ENCODE measurements at places on chromosomes 4 and X.

GRCh38 chrX:134369576-134369975, 90.4 kb upstream of the HPRT1 start:
- DNase-seq: no peak

DNA sequence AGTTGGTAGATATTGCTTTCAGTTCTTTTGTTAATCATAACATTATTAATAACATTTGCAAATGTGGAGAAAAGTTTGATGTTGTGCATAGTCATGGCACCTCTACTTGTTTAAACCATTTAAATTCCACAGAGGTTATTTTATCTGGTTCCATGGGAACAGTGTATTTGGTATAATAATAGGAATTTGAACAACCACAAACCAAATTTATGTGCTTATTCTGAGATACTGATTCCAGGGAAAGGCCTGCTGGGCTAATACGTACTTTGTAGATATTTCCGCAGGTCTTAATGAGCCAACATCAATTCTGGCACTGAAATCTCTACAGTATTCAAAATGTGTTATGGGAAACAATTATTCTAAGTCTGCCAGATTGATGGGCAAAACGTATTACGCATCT, 319.0 kb downstream of the DKK2 start:
- DNase-seq: no peak

DNA sequence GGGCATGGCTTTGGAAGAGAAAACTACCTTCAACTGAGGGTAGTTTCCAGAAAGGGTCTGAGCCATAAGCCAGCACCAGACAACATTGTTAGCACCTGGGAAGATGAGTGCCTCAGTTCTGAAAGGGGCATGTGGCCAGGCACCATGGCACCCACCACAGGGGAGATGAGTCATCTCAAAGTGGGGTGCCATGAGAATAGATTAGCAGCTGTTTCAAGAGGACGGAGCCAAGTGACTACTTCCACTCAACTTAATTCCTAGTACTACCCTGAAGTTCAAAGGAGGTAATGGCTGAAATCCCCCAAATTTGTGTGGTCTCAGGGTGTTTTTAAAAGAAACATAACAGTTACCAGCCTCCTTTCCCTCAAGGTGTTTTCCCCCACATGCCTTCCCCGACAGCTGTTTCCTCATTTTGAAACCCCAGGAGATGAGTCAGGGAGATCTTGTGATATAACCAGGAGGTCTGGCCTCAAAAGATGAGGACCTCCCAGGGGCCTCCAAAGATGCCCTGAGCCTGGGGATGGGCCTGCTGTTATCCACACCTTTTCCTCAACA, 27.8 kb upstream of the FTHL17 start:
- DNase-seq: no peak

GRCh38 chrX:40100537-40101429, 3.0 kb upstream of the BCOR start:
- DNase-seq: no peak

GRCh38 chrX:109485470-109486340, 3.8 kb upstream of the GUCY2F start:
- peak; percentile 41 for DNase-seq

- DNase-seq: no peak
Measured at GRCh38 chr4:179415847-179416223, 1973.6 kb upstream of the AGA start.

GRCh38 chr4:105714071-105714521, 5.5 kb downstream of the GSTCD start:
- no peak for DNase-seq

DNA sequence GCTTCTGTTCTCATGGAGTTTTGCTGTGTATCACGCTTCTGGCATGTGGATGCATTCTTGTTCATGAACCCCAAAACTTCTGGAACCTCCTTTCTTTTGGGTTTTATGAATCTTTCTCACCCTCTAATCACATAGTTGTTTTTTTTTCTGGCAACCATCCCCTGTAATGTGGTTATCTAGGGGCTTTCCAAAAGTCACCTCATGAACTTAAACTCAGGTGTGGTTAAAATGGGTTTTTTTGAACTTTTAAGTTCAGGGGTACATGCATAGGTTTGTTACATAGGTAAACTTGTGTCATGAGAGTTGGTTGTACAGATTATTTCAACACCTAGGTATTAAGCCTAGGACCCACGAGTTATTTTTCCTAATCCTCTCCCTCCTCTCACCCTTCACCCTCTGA, 1099.4 kb upstream of the SLIT2 start:
- DNase-seq: no peak

DNA sequence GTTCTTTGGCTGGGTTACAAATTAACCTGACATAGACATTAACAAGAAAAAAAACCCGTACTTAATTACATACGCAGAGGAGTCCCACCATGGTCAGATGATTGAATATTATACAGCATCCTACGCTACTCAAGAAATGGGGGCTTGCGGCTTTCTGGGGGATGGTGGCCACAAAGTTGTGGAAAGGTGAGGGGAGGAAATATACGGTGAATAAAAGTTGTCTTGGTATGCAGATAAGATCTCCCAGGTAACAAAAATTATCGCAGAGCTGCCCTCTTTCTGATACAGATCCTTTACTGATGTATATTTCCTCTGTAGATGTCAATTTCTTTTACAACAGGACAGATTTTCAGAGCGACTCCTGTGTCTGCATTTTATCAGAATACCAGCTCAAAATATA, 890 bp downstream of the DCAF16 start:
- no peak for DNase-seq

- no peak for DNase-seq
Measured at GRCh38 chrX:48890934-48891401, 6.6 kb downstream of the TIMM17B start.

DNA sequence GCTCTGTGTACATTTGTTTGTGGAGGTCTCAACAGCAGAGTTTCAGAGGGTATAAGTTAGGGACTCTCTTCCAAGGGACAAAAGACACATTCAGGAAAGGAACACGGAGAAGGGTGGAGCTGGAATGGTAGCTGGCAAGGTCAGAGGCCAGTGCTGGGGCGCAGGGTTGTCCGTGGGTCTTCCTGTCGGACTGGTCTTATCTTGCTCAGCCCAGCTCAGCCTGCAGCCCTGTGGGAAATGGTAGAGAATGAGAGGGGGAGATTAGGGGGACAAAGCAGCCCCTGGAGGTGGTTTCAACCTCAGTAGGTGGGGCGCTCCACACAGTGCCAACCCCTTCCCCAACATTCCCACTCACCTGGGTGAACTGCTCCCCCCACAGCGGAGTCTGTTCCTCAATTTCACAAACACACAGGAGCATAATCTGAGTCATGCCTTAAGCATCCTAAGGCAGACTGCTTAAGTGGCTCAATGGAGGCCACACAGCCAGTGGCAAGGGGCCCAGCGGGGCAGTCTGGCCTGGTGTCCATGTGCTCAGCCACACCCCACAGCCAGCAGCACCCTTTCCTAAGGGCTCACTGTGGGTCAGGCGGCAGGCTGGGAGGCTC, 6.9 kb upstream of the HDAC6 start:
- DNase-seq: no peak

DNA sequence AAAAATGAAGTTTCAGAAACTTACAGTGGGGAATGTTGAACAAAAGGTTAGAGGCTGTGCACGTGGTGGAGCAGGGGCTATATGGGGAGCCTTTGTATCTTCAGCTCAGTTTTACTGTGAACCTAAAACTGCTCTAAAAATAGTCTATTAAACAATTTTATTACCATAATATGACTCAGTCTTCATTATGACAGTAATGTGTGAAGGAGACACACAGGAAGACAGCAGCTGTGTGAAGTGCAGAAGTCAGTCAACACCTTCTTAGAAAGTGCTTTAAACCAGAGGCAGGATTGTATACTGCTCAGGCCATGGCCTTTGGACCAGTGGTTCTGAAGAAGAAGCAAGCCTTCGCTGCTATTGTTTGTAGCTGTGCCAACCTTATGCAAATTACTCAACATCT, 89.7 kb downstream of the ARHGAP10 start:
- no peak for DNase-seq

DNA sequence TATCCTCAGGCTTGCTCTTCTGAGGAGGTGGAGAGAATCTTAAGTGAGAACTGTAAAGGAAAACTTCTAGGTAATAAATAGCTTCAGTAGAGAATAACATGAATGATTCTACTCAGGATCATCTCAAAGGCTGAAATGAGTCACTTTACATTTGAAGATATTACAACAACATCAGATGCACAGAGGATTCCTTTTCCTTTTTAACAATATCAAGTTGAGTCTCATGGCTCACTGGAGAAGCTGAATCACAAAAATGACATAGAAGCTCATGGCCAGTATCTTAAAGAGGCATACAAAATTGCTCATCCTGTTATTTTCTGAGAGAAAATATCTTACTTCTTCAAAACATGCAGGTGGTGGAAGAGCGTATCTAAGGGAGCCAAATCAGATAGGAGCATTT, 72.5 kb upstream of the EMCN start:
- DNase-seq: no peak

- no peak for DNase-seq
Measured at GRCh38 chrX:71859637-71860036, 51.0 kb upstream of the NHSL2 start.

- DNase-seq: no peak
Measured at GRCh38 chr4:679104-679481, 4.8 kb downstream of the MYL5 start.

- DNase-seq: no peak
Measured at GRCh38 chrX:21656587-21657317, 1.4 kb downstream of the KLHL34 start.

DNA sequence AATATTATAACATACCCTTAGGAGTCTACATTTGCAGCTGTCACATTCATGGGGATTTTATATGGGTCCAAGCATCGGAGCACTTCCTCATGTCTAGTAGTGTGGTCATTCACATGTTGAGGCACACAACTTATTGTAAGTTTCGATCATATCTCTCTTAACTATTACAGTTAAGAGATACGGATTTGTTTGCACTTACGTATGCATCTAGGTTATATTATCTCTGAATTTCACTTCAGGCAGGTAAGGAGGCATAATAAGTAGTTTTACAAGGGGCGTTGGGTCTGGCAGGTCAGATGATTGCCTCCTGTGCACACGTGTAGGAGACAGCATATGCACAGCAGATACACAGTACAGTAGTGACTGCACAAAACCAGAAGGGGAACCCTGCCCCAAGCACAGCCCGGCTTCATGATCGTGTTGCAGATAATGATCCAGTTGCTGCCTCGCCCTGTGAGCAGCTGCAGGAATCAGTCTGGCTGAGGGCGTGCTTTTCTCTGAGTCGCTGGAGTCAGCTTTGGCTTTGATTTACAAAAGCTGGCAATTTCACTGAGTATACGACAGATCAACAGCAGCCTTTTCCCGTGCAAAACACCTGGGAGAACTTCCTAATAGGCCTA, 302.9 kb upstream of the GATB start:
- peak; percentile 12 for DNase-seq

- no peak for DNase-seq
Measured at GRCh38 chrX:140360284-140360683, 144.6 kb downstream of the SOX3 start.

DNA sequence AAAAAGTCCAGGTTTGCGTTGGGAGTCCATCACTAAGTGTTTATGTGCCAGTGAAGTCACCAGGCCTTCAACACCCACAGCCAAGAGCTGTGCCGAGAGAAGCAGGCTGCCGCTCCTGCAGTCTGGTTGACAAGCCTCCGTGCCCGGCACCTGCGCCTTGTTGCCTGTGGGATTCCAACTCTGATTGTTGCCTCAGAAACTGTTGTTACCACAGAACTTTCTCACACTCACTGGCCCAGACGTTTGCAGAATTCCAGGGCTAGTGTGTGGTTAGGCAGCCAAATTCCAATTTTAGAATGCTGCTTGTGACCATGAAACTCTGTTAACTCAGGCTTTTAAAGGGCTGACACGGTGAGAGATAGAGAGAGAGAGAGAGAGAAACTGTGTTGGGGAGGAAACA, 119.5 kb upstream of the LIMCH1 start:
- no peak for DNase-seq

DNA sequence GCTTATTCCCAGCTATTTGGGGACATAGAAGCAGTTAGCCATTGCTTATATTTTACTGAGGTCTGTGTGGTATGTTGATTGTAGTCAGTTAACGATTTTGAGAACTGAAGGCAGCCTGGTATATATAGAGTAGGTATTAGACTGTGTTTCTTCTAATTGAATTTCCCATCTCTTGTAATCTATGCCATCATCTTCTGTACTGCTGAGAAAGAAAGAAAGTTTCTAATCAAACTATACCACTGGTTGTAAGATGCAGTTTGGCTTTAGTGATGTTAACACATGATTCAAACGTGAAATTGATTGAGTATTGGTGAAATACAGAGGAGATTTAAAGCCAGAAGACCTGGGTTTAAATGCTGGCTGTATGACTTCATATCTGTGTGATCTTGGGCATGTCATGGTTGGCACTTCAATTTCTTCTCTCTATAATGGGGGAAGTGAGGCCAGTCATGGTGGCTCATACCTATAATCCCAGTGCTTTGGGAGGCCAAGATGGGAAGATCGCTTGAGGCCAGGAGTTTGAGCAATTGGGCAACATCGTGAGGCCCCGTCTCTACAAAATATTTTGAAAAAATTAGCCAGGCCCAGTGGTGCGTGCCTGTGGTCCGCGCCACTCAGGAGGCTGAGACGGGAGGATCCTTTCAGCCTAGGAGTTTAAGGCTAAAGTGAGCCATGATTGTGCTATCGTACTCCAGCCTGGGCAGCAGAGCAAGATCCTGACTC, 11.6 kb downstream of the HTT start:
- DNase-seq: no peak

- no peak for DNase-seq
Measured at GRCh38 chr4:25020236-25020635, 10.5 kb downstream of the LGI2 start.

DNA sequence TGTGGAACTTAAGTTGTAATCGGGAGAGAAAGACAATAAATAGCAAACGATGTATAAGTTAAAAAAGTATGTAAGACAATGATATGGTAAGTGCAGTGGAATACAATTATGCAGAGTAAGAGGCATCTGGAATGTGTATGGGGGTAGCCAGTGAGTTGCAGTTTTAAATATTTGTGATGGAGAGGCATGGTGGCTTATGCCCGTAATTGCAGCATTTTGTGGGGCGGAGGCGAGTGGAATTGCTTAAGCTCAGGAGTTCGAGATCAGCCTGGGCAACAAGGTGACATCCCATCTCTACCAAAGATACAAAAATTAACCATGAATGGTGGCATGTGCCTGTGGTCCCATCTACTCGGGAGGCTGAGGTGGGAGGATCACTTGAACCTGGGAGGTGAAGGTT, 52.5 kb upstream of the WDFY3 start:
- no peak for DNase-seq

DNA sequence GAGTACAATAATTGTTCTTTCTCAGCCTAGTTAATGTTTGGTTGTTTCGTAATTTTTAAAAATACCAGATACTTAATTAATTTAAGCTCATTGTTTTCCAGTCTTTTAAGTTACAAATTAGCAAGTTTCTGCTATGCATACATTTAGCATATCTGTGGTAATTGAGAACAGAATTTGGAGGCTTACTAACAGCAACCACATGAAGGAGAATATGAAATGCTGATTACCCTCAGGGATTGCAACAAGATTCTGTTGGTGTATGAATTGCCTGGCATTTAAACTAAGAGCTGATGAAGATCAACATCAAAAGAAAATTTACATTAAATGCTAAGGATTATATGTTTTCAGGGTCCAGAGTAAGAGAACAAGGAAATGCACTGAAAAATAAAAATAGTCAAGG, 580.0 kb upstream of the INTU start:
- no peak for DNase-seq
